Activated CD8-positive, alpha-beta memory T cell treated with anti-CD3 and anti-CD28 coated beads for 36 hours (primary cell): ENCODE measurements at places on chromosomes 2 and 18. TPM values are rescaled to one million over a fixed set of nuclear protein-coding genes. Genes with fewer than 3 reads are reported as not detected.

The NOTO gene
- total RNA-seq, result not detected

The EPAS1 gene
- total RNA-seq, result 6.8 TPM

The GATA6 gene
- total RNA-seq, result not detected

The RBKS gene
- total RNA-seq, result 7.9 TPM

The GTF2A1L gene
- total RNA-seq, result not detected

The TMEM17 gene
- 0.42 TPM for total RNA-seq

The ZDBF2 gene
- total RNA-seq, result 7.4 TPM

The IL37 gene
- not detected for total RNA-seq

The MAP3K19 gene
- not detected for total RNA-seq

The CHRNG gene
- not detected for total RNA-seq

The SLC40A1 gene
- total RNA-seq, result 1.4 TPM

The SULT1C3 gene
- not detected for total RNA-seq

The UPP2 gene
- total RNA-seq, result not detected

The IL1RN gene
- 0.78 TPM for total RNA-seq

The FMNL2 gene
- total RNA-seq, result 0.93 TPM

The MDH1 gene
- total RNA-seq, result 224 TPM

The POU3F3 gene
- not detected for total RNA-seq

The SPATA3 gene
- 0.44 TPM for total RNA-seq

The COPS9 gene
- 165 TPM for total RNA-seq

The IGFBP2 gene
- 5.8 TPM for total RNA-seq

The UGT1A6 gene
- not detected for total RNA-seq

The ADRA2B gene
- total RNA-seq, result 0.25 TPM

The LIMS4 gene
- 0.59 TPM for total RNA-seq

The FBXO41 gene
- total RNA-seq, result 39.4 TPM

The ANKRD29 gene
- not detected for total RNA-seq

The GNAL gene
- 0.17 TPM for total RNA-seq
